EH (cell line): ENCODE measurements at places on chromosomes 4 and X.

DNA sequence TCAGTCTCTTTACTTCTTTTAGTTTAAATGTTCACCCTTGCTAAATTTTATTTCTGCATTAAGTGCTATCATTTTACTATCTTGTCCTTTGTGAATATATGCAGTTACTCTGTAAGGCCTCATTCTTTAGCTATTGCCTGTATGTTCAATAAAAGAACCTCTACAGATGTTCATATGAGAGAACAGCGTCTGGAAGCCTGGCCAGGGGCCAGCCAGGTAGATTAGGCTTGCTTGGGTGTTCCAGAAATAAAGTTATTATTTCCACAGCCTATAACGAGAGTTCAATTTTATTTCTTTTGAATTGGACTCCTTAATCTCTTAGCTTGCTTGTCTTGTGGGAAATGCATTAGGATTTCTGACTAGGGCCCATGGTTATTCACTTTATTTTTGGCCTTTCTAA lies 214.5 kb downstream of the TLL1 start:
- no peak for DNase-seq

DNA sequence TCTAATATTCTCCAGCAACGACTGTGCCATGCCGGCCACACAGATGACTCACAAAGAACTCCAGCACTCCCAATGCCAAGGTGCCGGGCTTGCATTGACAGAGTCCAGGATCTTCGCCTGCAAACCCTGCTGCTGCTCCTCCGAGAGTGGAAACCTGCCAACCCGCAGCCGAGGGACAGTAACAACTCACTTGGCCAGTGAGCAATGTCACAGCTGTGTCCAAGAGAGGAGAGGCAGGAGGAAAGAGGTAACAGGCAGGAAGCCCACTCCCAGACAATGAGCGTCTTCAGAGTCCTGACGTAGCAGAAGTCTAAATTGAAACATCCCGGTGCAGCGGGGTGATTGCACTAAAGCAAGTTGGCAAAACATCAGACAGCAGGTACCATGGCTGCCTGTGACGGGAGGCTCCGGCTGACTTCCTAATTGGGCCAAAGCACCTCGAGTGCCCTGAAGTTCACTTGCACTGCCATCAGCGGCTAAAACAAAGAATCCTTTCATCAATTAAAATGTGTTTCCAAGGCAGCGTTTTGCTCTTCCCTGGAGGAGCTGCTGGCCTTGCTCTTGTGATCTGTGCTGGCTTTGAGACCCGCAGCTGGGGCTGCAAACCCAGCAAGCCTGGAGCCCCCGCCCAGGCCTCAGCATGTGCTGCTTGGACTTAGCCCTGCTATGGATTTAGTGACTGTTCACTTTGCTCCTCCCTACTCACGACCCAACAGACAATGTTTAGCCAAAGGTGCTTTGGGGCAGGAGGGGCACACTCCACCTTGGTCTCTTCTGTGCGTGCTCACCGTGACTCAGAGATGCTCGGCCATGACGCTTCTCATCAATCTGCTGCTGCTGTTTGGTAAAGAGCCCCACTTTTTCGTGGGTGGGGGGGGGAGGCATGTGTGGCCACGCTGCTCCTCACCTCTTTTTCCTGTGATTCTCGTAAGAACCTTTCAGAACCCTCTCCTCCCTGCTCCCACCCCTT lies 36.5 kb downstream of the DCTD start:
- no peak for DNase-seq

DNA sequence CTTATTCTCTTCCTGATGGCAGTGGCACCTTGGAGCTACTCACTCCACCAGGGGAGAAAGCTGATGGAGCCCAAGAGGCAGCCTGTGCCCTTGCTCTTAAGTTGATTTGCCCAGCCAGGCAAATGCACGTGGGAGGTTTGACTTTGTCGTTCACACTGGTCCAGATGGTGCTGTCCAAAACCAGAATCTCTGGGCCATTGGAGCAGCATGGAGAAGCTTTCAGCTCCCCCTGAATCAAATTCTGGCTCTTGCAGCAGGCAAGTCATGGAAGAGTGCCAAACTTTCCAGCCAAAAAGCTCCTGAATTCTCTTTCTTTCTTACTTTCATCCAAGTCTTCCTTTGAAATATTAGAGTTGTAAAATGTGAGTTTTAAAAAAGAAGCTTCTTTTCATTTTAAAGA lies 970.4 kb downstream of the RPA4 start:
- no peak for DNase-seq

GRCh38 chr4:152633118-152633517 lies 46.7 kb downstream of the TMEM154 start:
- peak; percentile 27 for DNase-seq

DNA sequence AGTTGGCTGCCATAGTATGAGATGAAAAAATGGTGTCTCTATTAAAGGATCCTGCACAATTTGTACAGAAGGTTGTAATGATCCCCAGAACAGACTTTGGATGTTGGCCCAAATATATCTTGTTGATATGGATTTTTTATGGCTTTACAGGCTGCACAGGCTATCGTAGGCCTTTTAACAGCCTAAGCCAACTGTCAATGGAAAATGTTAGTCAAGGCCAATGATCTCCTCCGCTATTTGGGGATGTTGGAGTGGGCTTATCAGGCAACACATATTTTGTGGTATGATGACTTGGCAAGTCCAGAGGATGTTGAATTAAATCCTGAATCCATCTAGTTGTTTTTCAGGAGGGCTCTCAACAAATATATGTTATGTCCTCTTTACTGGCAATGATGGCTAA lies 42.1 kb downstream of the ZCCHC13 start:
- DNase-seq = no peak

GRCh38 chrX:13223868-13224567 lies 95.8 kb downstream of the ATXN3L start:
- peak; percentile 90 for DNase-seq

DNA sequence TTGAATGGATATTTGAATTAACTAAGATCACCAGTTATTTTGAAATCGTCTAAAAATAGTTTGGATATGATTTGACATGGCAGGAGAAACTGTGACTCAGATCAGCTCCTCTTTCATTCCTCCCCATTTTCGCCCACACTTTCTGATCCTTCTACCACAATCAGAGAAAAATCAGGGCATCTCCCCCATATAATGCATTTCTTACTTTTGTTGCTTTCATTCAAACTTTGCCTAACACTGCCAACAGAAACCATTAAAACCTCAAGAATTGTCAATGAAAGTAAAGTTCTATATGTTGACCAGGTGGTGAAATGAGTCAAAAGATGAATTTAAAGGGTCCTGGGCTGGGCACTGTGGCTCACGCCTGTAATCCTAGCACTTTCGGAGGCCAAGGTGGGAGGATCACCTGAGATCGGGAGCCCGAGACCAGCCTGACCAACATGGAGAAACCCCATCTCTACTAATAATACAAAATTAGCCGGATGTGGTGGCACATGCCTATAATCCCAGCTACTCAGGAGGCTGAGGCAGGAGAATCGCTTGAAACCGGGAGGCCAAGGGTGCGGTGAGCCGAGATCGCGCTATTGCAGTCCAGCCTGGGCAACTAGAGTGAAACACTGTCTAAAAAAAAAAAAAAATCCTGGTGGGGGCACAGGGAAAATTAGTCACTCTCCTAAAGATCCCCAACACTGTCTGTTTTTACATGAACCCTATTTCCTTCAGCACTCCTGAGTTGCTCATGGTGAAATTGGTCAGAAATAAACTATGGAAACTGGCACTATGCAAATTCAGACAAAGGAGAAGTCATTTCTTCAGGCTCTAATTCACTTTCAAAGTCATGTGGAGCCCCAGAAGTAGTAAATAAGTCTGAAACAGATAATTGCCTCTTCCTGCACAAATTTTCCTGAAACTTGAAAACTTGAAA lies 122.8 kb upstream of the NOCT start:
- DNase-seq = no peak

GRCh38 chr4:102103368-102103767 lies 241.9 kb downstream of the SLC39A8 start:
- DNase-seq = no peak

DNA sequence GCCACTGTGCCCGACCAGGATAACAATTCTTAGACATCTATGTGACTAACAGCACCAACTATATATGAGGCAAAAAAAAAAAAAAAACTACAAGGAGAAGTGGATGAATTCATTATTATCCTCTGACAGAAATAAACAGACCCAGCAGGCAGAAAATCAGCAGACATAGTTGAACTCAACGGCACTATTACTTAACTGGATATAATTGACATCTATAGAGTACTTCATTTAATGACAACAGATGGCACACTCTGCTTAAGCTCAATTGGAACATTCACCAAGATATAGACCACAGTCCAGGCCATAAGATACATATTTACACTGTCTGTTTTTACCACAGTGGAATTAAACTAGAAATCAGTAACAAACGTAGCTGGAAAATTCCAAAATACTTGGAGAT lies 13.3 kb downstream of the CLDN22 start:
- DNase-seq = no peak

GRCh38 chr4:153345012-153345981 lies 809 bp downstream of the MND1 start:
- DNase-seq = peak; percentile 69

DNA sequence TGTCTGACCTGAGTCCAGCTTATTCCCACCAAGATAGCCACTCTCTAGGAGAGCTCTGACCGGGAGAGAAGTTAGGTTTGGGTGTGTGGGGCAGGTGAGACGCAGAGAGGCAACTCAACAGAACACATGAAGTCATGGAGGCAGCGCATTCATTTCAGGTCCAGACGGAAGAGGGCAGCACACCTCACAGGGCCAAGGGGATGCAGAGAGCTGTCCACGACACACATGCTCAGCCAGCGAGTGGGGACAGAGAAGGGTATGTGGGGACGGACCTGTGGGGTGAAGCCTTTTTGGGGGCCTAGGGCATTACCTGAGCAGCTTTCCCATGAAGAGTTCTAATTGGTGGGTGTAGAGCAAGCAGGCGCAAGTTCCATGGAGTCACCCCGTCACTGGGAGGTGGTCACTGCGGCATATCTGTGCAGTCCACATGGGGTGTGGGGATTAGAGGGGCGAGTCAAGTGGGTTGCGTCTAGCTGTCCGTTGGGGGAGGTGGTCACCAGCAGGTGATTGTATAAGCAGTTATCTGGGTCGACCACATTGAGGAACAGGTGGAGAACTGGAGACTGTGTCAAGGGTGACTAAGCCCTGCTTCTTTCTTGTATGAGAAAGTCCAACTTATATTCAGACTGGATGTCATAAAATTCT lies 24.3 kb upstream of the UXT start:
- no peak for DNase-seq

- no peak for DNase-seq
Measured at GRCh38 chr4:2834001-2834921, 9.4 kb upstream of the ADD1 start.

DNA sequence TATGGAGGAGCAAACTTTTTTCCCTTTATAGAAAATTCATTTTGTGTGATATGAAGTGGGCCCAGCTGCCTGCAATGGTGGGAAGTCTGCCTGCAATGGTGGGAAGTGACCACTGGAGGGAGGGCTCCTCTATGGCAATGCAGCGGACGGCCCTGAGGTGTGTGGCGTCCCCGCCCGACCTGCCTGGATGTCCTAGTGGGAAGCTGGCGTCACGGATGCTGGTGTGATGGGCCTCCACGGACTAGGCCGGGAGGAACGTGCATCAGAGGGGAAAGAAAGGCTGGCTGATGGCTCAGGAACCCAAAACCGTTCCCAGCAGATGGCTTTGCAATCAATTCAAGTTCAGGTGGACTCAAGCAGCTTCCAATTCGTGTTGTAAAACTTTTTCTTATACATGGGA lies 177.9 kb downstream of the AFAP1 start:
- DNase-seq = peak; percentile 50

DNA sequence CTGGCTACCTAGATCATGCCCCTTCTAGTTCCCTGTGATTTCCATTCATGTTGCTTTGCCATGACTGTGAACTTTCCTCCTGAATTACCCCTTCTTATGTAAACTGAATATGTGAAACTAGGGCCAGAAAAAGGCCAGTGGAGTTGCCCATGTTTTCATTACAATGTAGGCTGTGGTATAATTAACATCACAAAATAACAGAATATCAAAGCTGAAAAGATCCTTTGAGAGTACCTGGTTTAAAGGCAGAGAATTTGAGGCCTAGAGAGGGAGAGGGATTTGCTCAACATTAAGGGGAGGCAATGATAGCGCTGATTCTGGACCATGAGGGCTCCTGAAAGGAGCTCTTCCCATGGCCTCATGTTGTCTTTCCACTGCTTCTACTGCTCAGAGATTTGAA lies 392.2 kb downstream of the OPHN1 start:
- no peak for DNase-seq

- peak; percentile 87 for DNase-seq
Measured at GRCh38 chr4:120850018-120850599, 72.4 kb downstream of the PRDM5 start.
